Left colon (tissue), 2 donors: ENCODE measurements at places on chromosomes 2 and 18. TPM values are rescaled to one million over a fixed set of nuclear protein-coding genes. Genes with fewer than 3 reads are reported as not detected.
A peak's percentile ranks its signal among the peaks of the same experiment; 100 is the strongest.

- no peak for DNase-seq
These were observed at the start of gene NFATC1 for GRCh38 chr18:79395761-79396404. Gene NFATC1, plus strand, starts transcription at chr18:79395930. Its CDS starts 295 bp downstream, at chr18:79396225.

The CD302 gene
- 12.6 TPM for total RNA-seq

GRCh38 chr18:70292628-70293027, 3.8 kb downstream of the SOCS6 start:
- peak; percentile 41 for DNase-seq

DNA sequence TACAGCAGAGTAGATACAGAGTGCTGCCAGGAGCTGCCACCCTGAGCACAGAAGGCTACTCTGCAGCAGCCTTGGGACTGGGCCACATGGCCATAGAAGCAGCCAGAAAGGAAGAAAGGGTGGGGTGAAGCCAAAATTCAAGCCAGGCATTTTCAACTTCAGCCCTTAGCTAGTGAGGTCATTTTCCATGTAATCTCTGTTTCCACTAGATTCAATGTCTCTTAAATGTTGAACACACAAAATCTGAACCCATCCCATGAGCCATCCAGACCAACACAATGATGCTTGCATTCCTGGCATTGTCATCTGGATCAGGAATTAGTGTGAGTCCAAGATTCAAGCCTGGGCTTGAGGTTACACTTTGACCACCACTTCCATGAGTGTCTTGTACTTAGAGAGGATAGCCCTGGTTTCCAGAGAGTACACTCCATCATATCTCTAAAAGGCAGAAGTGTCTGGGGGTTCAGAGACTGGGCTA, 243.6 kb downstream of the OSR1 start:
- DNase-seq: no peak

DNA sequence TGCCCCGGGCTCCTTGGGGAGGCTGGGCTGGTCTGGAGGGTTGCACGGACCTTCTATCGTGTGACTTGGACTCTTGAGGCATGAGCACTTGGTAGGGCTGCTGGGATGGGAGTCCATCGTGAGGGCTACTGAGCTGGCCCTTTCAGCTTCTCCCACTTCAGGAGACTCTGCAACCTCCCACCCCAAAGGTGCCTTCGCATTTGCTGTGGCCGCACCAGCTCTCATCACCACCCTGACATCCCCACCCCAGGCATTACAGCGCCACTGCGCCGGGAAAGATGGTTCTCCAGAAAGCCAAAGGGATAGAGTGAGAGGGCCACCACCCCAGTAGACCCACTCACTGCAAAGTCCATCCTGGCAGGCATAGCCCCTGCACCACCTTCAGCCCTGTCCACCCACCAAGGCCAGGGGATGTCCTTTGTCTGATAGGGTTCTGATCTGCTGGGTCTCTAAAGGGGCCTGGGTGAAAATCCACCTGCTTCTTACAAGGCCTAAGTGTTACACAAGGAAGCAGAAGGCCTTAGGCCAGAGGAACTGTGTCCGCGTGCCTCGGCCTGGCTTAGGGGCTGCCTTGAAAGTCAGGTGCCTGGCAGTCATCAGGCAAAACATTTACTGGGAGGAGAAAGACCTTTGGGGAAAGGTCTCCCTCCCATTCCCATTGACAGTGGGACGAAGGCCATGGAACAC, 5.1 kb downstream of the EHD3 start:
- DNase-seq: no peak

The C2orf80 gene
- total RNA-seq: not detected

GRCh38 chr18:48363175-48363574, 46.0 kb downstream of the ZBTB7C start:
- DNase-seq: no peak

The UBR3 gene
- 36.8 TPM for total RNA-seq
